ENCODE measurements at places on chromosomes 12 and 14.

GRCh38 chr12:57127726-57128518, at the start of gene LRP1:
LRP1 (plus strand) TSS chr12:57128483; CDS start chr12:57128965, 482 bp downstream.
- peak; percentile 93 for DNase-seq

GRCh38 chr12:25529738-25530137, 23.3 kb downstream of the LMNTD1 start:
- no peak for DNase-seq

DNA sequence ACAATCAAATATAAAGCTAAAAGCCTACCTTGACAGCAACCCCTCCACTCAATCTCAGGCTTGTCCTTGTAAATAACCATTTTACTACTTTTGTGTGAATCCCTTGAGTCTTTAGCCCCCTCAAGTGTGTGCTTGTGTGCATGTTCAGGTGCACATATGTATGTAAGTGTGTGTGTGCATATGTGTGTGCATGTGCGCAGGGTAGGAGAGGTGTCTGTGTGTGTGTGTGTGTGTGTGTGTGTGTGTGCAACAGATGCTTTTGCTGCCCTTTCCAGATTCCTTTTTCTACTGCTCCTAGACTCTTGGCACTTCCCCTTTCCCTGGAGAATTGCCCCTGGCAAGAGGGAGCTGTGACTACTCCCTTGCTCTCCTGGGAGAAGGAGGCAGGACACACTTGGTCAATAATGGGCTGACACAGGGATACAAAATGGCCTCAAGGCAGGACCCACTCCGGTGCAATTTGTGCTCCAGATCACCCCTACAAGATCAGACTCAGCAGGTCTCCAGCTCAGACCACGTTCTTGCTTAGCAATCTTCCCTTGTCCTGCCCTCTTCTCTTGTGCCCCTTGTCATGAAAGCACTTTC, 73.4 kb downstream of the IFNG start:
- DNase-seq = no peak

DNA sequence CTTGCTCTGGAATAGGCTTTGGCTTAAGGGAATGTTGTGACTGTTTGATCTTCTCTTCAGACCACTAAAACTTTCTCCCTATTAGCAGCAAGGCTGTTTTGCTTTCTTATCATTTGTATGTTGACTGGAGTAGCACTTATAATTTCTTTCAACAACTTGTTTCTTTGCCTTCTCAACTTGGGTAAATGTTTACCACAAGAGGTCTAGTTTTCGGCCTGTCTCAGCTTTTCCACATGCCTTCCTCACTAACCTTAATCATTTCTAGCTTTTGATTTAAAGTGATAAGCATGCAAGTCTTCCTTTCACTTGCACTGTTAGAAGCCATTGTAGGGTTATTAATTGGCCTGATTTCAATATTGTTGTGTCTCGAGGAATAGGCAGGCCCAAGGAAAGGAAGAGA, 126.7 kb upstream of the AEBP2 start:
- no peak for DNase-seq

DNA sequence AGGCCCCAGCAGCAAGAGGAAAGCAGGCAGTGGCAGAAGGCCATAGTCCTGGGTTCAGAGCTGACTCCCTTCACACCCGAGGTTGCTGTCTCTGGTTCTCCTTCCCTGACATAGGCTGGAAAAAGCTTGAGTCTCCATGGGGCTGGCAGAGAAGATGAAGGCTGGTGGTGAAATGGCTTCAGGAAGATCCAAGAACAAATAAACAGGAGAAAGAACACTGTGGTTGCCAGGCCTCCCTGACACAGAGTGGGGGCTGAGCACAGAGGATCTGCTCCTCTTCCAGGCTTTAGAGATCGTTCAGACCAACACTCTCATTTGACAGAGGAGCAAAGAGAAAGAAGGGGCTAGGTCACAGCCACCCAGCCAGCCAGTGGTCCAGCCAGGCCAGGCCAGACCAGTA, 14.3 kb downstream of the HDAC7 start:
- DNase-seq = no peak

- DNase-seq = no peak
These were observed 8.2 kb upstream of the MMP19 start for GRCh38 chr12:55850893-55851292.
